ENCODE measurements at places on chromosomes 1 and 21. TPM values are rescaled to one million over a fixed set of nuclear protein-coding genes. Genes with fewer than 3 reads are reported as not detected.

FCRL6 gene
- total RNA-seq, result 1.7 TPM

- no peak overlapping the region for H3K27ac ChIP-seq
- DNase-seq, result no peak
- H3K4me3 ChIP-seq, result no peak overlapping the region
- no peaks in the 10 kb centered on the region for H3K36me3 ChIP-seq
These were observed 9.9 kb downstream of the SH2D2A start for GRCh38 chr1:156806512-156807440.

CACNA1E gene
- 0.19 TPM for total RNA-seq

DNA sequence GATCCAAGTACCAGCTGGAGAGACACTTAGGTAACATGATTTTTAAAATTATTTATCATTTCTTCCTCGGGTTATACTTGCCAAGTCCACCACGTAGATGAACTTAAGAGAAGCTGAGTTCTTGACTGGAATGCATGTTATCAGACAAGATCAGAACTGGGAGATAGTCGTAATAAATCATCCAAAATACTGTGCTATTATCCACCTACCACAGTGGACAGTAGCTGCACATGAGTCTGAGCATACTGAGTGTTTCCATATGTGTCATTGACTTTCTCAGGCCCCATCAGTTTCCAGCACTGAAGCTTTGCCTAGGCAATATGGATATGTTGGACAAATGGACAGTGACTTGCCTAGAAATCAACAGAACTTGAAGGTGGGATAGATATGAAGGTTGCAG lies 77.9 kb upstream of the RRP15 start:
- no peak for DNase-seq
- H3K36me3 ChIP-seq, result no peaks in the 10 kb centered on the region
- no peak overlapping the region for H3K27ac ChIP-seq
- no peaks in the 10 kb centered on the region for H3K27me3 ChIP-seq
- H3K4me1 ChIP-seq, result no peaks in the 10 kb centered on the region

- H3K4me3 ChIP-seq, result no peak overlapping the region
- no peak overlapping the region for H3K27ac ChIP-seq
- no peak for DNase-seq
These were observed 1.5 kb downstream of the RPS6KA1 start for GRCh38 chr1:26530895-26531598.

DNA sequence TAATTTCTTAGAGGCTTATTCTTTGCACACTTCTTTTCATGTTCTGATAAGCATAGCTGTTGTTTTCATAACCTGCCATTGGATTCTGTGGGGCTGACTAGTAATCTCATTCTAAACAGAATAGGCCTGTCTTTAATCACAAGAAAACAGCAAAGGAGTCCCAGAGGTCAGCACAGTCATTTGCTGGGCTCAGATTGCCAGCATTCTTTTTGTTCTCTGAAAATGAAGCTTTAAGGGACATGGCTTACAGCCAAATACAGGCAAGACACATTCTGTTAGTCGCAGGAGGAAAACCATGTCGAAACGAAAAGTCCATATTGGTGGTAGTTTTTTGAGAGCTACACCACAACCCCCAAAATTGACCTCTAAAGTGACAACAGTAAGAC lies 75.0 kb downstream of the MRPS6 start:
- DNase-seq, result no peak
- no peaks in the 10 kb centered on the region for H3K27me3 ChIP-seq
- H3K4me1 ChIP-seq, result peaks cover 3% of the 10 kb centered on the region
- H3K27ac ChIP-seq, result no peak overlapping the region

GRCh38 chr1:15249081-15249480 lies 2.1 kb downstream of the FHAD1 start:
- no peak overlapping the region for H3K27ac ChIP-seq
- H3K4me1 ChIP-seq, result no peaks in the 10 kb centered on the region
- no peak for DNase-seq
- H3K4me3 ChIP-seq, result no peak overlapping the region

DNA sequence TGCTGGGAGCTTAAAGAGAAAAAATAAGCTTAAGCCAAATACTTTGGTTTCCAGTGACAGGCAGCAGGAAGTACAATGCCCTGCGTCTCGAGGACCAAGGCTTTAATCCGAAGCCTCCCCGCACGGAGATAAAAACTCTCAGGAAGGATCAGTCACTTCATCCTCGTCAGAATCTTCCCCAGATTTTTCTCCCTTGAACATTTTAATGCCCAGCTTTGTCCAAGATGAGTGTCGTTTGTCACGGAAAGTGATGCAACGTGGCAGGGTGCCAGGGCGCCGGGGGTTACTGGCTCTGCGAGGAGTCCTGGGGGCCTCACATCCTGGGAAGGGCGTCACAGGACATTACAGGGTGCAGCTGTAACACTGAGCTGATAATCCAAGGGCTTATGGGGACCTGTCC lies 25.2 kb upstream of the PCBP3 start:
- H3K27ac ChIP-seq, result no peak overlapping the region
- no peaks in the 10 kb centered on the region for H3K27me3 ChIP-seq
- peak; percentile 76 for DNase-seq
- H3K4me1 ChIP-seq, result no peaks in the 10 kb centered on the region

DNA sequence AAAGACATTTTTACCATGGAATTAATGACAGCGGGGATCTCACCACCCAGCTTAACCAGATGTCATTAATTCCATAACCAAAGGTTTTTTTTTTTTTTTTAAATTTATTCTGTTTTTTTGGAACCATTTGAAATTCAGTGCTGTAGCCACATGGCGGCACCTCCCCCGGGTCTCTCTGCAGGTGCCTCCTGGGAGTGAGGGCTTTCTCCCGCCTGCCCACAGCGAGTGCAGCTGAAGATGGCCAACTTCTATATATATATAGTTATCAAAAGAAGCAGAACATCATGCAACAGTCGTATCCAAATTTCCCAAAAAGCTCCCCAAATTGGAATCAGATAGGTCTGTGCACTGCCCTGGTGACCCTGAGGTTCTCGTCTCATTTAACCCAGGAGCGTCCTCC lies 3.6 kb downstream of the KRTAP10-8 start:
- no peaks in the 10 kb centered on the region for H3K36me3 ChIP-seq
- H3K4me1 ChIP-seq, result no peaks in the 10 kb centered on the region
- H3K4me3 ChIP-seq, result no peak overlapping the region
- DNase-seq, result no peak
- no peaks in the 10 kb centered on the region for H3K27me3 ChIP-seq

DNA sequence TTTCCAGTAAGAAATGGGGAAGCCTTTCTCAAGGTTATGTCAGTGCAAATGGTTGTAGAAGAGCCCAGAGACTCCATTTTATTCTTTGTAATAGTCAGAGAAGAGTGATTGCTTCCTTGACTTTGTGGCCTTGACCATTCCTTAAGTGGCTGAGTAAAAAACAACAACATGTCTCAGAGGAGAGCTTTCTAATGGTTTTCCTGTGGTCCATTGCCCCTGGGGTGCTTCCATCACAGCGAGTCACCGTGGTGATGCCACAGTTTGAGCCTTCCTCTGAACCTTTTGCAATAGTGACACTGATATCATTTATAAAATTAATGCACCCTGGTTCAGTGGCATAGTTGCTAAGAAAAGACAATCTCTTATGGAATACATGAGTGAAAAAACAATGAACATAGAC lies 38.6 kb downstream of the PAPPA2 start:
- DNase-seq, result no peak
- H3K27me3 ChIP-seq, result no peaks in the 10 kb centered on the region
- H3K4me3 ChIP-seq, result no peak overlapping the region
- H3K4me1 ChIP-seq, result no peaks in the 10 kb centered on the region
- H3K27ac ChIP-seq, result no peak overlapping the region
- H3K36me3 ChIP-seq, result no peaks in the 10 kb centered on the region

- no peaks in the 10 kb centered on the region for H3K4me1 ChIP-seq
- DNase-seq, result no peak
- no peaks in the 10 kb centered on the region for H3K27me3 ChIP-seq
- no peaks in the 10 kb centered on the region for H3K36me3 ChIP-seq
These were observed 4.0 kb upstream of the ST6GALNAC3 start for GRCh38 chr1:76070538-76070937.

GRCh38 chr1:50877641-50878040 lies 82.4 kb downstream of the FAF1 start:
- no peaks in the 10 kb centered on the region for H3K36me3 ChIP-seq
- H3K27me3 ChIP-seq, result no peaks in the 10 kb centered on the region
- no peak for DNase-seq
- H3K27ac ChIP-seq, result no peak overlapping the region

DNA sequence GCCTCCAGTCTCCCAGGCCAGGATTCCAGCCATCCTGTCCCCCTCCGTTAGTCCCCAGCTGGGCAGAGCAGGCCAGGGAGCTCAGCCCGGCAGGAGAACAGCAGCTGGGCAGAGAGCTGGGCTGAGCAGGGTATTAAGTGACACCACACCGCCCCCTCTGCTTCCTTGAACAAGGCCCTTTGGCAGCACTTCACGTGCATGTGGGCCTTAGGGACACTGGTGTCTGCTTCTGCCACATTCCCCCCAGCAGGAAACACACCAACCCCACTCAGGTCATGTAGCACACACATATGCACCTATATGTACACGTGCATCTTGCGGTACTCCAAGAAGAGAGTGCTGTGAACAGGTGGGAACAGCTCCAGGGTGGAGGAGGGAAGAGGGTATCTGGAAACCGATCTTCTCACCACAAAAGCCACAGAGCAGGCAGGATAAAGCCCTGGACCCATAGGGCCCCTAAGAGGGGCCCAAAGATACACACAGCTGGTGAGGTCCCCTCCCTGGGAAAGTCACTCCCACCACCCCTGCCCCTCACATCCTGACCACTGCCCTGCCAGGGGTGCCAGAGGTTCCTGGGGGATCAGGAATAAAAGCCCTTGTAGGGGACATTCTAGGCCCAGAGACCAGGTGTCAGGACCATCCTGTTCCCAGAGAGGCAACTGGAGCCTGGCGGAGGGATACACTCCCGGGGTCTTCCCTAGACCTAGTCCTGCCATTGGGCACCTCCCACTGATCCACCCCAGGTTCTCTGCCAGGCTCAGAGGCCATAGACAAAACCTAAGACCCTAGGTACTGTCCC lies 4.5 kb downstream of the EPHA2 start:
- peaks cover 2% of the 10 kb centered on the region for H3K36me3 ChIP-seq
- no peak overlapping the region for H3K27ac ChIP-seq
- no peak for DNase-seq
- H3K4me1 ChIP-seq, result no peaks in the 10 kb centered on the region
